Vagina (tissue), 2 donors: ENCODE measurements at places on chromosomes 16 and 17.

GRCh38 chr16:46961373-46962353 is 11.8 kb downstream of the DNAJA2 start:
- no peak for DNase-seq

- DNase-seq = no peak
Measured at GRCh38 chr17:34781571-34782108, 179.6 kb downstream of the CCT6B start.

- no peak for DNase-seq
Measured at GRCh38 chr17:75844530-75845057, 390 bp upstream of the UNC13D start.

DNA sequence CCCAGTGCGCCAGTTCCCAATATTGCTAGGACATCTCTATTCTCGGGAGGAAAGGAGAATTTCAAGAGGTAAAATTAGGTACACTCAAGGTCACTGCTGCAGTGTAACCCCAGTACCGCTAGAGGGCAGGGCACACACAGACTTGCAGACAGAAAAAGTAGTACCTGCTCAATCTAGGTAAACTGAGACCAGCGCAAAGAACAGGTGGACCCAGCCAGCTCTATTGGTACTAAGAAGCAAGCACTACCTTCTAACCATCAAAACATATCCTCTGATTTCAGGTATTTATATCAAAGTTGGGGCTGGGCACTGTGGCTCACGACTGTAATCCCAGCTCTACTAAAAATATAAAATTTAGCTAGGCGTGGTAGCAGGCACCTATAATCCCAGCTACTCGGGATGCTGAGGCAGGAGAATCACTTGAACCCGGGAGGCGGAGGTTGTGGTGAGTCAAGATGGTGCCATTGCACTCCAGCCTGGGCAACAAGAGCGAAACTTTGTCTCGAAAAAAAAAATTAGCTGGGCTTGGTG is 3.6 kb upstream of the WDR81 start:
- DNase-seq = no peak

DNA sequence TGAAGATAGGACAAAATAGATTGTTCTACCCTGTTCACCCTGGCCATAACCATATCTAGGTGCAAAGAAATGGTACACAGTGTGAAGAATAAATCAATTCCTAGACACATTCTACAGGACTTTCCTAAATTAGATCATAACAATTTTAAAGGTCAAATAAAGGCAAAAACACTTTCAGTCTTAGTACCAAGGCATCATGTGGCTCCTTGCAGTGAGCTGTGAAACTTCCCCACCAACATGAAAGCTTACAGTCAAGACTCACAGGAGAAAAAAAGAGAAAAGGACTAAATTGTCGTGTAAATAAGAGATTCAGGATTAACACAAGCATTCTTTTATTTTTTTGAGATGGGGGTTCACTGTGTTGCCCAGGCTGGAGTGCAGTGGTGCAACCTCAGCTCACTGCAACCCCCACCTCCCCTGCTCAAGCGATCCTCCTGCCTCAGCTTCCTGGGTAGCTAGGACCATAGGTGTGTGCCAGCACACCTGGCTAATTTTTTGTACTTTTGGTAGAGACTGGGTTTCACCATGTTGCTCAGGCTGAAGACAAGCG is 14.2 kb downstream of the NSMCE1 start:
- DNase-seq = no peak

DNA sequence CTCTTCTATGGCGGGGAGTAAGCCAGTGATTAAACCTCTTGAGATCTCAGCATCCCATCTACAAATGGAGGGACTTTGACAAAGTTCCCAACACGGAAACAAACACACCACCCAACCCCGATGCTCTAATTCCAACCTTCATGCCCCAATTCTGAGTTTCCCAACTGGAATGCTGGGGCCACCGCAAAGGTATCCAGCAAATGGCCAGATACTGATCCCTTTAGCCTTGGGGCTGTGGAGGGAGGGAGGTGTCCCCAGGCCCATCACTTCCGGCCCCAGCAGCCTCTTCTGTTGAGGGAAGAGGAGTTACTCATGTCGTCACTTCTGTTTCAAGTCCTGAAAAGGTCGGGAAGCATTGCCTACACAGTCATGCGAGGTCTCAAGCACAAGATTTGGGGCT is 154.8 kb upstream of the RPH3AL start:
- no peak for DNase-seq

GRCh38 chr17:56314984-56315602 is 161.8 kb downstream of the ANKFN1 start:
- no peak for DNase-seq

- DNase-seq = no peak
Measured at GRCh38 chr17:32253117-32253611, 12.5 kb upstream of the RHBDL3 start.

DNA sequence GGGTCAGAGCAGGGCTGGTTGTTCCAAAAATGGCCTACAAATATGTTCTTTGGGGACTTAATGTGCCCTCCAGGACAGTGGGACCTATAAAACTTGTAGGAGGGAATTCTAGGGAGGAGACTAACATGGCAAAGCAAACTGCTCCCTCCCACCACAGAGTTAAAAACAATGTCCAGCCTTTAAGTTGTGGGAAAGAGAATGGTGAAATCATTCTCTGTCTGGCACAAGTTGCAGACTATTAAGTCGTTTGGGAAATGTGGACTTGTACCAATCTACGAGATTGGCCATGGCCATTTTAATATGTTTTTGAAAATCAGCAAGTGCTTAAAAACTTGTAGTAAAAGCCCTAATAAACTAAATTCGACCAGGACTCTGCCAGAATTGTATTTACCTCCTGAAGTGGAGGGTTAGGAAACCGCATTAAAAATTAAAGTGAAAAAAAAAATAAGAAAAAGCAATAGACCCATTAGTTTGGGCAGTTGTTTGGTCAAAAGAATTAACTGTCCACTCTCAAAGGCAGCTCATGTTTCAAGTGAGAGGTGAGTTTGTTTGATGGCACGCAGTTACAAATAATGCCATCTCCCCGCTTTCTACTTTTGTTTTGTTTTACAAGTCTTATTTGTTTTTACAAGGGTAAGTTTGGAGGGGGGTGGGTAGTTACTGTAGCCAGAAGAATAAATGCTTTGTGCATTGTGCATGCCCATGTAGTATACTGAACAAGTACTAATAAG is 32.4 kb downstream of the ANKFN1 start:
- no peak for DNase-seq

- no peak for DNase-seq
Measured at GRCh38 chr16:48231727-48232492, 12.2 kb upstream of the LONP2 start.

GRCh38 chr17:83055911-83056582 is 23.4 kb upstream of the METRNL start:
- no peak for DNase-seq
